ENCODE measurements at places on chromosomes 1 and 21.

DNA sequence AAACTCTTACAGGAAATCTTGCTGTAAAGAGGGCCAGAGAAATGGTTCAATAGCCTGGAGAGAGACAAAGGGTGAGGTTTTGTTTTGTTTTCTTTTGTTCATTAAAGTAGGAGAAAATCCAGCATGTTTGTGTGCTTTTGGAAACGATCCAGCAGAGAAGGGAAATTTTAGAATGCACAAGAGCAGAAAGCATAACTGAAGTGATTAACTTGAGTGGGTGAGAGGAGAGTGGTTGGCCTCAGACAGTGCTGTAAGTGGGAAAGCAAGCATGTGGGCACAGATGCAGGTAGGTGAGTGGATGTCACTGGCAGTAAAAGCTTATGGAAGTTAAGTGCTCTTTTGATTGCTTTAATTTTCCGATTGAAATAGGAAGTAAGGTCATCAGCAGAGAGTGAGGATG is 50.2 kb downstream of the EEIG2 start:
- no peak for DNase-seq

DNA sequence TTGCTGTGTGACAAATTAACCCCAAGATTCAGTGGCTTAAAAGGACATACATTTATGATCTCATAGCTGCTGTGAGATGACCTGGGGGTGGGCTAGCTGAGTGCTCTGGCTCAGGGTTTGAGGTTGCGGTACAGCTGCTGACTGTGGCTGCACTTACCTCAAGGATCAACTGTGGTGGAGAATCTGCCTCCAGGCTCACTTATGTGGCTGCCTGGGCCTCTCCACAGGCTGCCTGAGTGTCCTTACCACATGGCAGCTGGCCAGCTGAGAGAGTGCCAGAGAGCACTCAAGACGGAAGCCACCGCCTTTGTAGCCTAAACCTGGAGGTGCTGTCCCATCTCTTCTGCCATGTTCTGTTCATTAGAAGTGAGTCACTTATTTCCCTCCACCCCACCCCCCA is 5.7 kb downstream of the LRRC71 start:
- DNase-seq = no peak

- DNase-seq = no peak
Observed at GRCh38 chr1:219330001-219330400, 156.3 kb downstream of the LYPLAL1 start.

- peak; percentile 94 for DNase-seq
Observed at GRCh38 chr1:181255270-181255929, 166.9 kb downstream of the IER5 start.

- no peak for DNase-seq
Observed at GRCh38 chr1:44688760-44689446, 14.4 kb downstream of the ARMH1 start.

- no peak for DNase-seq
Observed at GRCh38 chr1:20829531-20829930, 42.4 kb upstream of the HP1BP3 start.

- no peak for DNase-seq
Observed at GRCh38 chr1:204325944-204326343, 33.8 kb downstream of the PLEKHA6 start.

DNA sequence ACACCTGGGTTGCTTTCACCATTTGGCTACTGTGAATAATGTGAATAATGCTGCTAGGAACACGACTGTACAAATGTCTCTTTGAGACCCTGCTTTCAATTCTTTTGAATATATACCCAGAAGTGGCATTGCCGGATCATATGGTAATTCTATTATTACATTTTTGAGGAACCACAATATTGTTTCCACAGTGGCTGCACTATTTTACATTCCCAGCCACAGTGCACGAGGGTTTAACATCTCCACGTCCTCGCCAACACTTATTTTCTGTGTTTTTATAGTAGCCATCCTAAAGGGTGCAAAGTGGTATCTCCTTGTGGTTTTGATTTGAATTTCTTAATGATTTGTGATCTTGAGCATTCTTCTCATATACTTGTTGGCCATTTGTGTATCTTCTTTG is 15.7 kb downstream of the FHAD1 start:
- DNase-seq = no peak

DNA sequence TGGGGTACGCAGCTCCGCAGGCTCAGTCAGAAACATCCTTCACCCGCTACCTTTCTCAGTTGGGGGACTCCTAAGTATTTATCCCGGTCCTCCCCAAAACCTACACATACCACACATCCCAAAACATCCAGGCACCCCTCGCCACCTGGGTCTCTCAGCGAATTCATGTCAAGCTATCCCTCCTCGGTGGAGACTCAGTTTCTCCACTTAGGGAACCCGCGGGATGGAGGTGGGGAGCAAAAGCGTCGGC is 1.3 kb upstream of the ZBTB7B start:
- DNase-seq = no peak

DNA sequence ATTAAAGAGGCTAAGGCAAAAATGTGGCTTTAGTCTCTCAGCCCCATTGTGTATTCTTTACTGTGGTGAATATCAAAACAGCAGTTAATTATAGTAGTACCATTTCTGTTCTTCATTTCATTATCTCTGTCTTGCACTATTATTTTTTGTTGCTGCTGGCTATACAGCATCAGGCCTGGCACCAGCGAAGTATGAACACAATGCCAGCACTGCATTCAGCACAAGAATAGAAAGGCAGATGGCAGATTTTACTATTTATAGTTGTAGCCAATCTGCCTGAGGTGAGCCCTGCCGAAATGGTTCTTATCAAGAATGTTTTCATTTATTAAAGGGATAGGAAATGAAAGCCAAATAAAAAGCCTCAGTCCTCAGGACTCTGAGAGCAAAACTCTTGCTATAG is 72.1 kb downstream of the GPR52 start:
- no peak for DNase-seq

DNA sequence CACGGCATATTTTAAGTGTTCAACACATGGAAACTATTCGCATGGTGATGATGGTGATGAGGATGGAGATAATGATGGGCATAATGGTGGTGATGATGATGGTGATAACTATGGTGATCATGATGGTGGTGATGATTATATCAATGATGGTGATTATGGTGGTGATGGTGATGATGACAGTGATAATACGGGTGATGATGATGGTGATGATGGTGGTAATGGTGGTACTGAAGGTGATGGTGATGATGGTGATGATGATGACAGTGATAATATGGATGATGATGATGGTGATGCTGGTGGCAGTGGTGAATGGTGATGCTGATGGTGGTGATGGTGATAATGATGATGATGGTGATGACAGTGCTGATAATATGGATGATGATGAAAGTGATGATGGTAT is 341.8 kb upstream of the VAMP3 start:
- no peak for DNase-seq

DNA sequence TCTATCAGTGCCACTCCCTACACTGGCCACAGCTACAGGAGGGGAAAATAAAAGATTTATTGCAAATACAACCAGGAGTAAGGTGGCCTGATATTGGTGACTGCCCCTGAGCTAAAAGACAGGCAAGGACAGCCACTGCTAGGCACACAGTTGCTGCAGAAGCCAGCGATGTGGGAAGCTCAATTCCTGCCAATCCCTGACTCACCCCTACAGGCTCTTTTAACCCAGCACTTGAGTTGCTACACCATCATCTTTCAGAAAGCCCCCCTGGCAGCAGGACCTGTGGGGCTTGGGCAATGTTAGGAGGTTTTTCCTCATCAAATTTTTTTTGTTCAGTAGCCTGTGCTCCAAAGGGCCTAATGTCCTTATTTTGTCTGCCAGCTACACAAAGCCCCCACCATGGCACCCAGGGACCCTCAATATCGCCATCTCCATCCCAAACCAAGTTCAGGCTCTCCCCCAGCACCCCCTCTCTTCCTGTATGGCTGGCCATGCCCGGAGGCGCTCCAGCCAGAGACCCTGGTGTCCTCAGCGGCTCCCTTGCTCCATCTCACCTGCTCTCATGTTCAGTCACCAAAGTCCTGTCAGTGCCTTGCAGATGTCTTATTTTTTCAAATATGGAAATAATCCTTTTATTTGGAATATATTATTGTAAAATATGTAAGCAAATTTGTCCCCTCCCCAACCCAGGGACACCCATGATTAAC is 13.4 kb downstream of the CLEC20A start:
- DNase-seq = no peak

GRCh38 chr1:114551400-114551799 is 30.0 kb downstream of the BCAS2 start:
- DNase-seq = no peak

DNA sequence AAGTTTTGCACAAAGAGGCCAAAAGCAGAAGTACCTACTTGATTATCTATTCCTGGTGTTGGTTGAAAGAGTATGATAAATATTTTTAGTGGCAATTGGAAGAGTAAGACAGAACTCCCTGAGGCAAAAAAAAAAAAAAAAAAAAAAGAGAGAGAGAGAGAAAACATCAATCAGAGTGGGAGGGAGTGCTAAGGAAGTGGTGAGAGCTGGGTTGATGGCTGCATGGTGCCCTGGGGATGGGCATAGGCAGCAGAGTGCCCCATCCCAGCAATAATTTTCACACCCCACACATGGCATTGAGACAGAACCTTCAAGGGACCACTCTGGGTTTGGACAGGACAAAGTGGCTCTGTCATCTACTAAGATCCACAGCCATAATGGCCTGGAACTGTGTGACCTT is 59.4 kb upstream of the FAM20B start:
- no peak for DNase-seq

DNA sequence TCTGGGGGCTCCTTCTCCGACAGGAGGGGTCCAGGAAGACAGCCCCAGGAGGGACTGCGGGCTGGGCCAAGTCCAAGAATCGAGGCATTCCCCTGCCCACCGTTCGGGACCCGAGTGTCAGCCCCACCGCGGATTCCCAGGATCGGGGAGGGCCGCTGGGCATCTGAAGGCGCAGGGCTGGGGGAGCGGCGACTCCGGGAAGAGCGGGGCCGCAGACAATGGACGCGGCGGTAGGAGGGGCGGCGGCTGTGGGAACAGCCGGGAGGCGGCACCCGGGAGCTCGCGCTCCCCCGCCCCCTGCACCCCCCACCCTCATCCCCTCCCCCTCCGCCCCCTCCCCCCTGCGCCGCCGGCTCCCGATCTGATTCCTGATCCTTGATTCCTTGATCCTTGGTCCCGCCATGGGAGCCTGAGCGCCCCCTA is at the start of gene VANGL2:
Gene VANGL2 (plus strand): TSS at position 342 of the 423 bp plus-strand sequence. CDS start 15,274 bp downstream, outside the sequence.
- DNase-seq = no peak

DNA sequence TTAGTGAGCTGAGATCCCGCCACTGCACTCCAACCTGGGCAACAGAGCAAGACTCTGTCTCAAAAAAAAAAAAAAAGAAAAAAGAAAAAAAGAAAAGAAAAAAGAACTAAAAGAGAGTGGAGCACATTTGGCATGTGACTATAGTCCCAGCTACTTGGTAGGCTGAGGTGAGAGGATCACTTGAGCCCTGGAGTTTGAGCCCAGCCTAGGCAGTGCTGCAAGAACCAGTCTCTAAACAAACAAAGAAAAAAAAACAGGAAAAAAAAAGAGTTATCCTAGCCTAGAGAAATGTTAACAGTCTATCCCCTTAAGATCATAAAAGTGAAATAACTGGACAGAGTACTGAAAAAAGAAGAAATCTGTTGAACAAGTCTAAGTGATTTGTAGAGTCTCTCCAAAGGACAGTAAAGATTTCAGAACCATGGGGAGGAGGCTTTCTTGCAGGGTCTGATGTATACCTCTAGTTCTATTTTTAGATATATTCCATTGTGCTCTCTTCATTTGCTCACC is 4.5 kb upstream of the PRDX1 start:
- DNase-seq = no peak

DNA sequence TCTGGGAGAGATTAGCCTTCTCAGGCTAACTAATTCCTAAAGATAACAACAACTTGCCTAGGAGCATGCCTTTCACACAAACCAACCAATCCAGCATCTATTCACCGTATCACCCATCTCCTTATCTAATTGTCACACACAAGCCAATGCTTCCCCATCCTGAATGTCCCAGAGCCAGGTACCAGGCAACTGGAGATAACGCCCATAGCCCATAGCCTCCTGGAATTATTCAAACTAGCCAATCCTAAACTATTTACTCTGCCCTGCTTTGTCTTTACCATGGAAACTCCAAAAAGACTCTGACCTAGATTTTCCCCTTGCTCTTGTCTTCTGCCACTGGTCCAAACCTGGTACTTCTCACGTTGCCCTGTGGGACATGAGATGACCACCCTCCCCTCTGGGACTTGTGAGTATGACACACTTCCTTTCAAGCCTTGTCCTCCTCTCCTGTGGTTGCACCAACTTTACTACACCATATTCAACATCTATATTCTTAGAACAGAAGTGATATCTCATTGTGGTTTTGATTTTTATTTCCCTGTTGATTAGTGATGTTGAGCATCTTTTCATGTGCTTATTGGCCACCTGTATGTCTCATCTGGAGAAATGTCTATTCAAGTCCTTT is 8.8 kb upstream of the ATG4C start:
- no peak for DNase-seq

GRCh38 chr1:92927870-92928269 is 33.4 kb downstream of the DIPK1A start:
- DNase-seq = no peak

DNA sequence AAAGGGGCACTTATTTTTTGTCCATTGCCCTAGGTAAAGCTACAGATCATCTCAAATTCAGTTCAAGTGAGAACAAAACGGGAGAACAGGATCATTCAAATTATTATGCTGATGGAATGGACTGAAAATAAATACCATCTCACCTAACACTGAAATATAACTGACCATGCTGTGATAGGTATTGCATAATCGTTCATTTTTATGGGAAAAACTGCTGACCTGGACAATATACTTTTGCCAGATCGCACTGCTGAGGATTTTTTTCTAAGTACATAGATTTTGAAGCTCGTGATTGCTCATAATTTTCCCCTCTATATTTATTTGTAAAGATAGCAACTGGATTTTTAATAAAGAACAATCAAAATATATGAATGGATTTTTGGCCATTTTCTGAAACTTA is 636.6 kb upstream of the NEGR1 start:
- no peak for DNase-seq

- DNase-seq = no peak
Observed at GRCh38 chr1:60655679-60656355, 426.5 kb upstream of the NFIA start.

DNA sequence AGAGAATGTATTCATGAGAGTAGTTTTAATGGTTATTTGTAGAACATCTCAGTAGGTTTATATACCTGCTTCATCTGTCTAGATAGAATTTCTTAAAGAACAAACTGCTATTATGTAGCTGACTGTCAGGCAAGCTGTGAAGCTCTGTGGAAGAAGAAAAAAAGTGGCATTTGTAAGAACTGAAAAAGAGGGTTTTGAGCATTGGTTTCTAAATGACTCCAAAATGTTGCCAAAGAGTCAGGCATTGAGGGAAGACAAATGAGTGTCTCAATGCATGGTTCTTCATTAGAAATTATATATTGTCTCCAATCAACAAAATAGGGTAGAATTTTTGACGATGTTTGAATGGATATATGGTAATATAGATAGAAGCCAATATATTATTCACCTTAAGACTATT is 1276.1 kb downstream of the KCNT2 start:
- no peak for DNase-seq
